Stimulated activated CD8-positive, alpha-beta memory T cell treated with anti-CD3 and anti-CD28 coated beads, Interleukin-12 subunit alpha, Interleukin-12 subunit beta, amount 100 ng/mL, for 4 hours (primary cell): ENCODE measurements at places on chromosomes 7 and 10.

DNA sequence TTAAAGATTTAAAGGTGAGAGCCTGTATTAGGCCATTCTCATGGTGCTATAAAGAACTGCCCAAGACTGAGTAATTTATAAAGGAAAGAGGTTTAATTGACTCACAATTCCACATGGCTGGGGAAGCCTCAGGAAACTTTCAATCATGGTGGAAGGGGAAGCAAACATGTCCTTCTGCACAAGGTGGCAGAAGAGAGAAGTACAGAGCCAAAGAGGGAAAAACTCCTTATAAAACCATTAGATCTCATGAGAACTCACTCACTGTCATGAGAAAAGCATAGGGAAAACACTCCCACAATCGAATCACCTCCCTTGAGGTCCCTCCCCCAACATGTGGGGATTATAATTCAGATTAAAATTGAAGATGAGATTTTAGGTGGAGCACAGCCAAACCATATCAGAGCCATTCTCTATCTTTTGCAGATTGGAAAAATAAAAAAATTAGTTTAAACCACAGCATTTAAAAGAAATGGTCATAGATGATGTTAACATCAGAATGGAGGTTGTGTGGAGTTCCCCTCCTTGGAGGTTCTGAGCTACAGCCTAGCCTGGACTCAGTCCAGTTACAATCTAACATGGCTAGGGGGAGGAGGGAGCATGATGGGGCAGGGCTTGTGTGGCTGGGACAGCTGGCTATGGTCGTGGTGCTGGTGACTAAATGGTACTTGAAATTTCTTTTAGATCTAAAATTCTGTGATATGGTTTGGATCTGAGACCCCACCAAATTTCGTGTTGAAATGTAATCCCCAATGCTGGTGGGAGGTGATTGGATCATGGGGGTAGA lies 33.1 kb downstream of the GSTO2 start:
- DNase-seq: no peak

DNA sequence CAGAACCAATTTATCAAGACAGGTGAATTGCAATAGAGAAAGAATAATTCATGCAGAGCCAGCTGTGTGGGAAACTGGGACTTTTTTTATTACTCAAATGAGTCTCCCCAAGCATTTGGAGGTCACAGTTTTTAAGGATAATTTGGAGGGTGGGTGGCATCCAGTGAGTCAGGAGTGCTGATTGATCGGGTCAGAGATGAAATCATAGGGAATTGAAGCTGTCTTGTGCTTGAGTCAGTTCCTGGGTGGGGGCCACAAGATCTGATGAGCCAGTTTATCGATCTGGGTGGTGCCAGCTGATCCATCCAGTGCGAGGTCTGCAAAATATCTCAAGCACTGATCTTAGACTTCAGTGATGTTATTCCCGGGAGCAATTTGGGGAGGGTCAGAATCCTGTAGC lies 9.9 kb upstream of the MYO1G start:
- DNase-seq: no peak

DNA sequence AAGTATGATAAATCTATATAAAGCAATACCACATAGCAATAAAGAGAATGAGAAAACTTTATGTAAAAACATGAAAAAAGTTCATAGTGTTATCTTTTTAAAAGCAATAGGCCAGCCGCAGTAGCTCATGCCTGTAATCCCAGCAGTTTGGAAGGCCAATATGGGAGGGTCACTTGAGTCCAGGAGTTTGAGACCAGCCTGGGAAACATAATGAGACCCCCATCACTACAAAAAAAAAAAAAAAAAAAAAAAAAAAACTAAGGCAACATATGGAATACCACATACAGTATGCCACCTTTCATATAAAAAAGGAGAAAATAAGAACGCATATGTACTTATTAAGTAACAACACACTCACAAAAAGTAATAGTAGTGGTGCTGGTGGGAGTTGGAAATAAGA lies 52.8 kb downstream of the MICU1 start:
- no peak for DNase-seq

- no peak for DNase-seq
These were observed 59.2 kb upstream of the OIT3 start for GRCh38 chr10:72834183-72834825.

DNA sequence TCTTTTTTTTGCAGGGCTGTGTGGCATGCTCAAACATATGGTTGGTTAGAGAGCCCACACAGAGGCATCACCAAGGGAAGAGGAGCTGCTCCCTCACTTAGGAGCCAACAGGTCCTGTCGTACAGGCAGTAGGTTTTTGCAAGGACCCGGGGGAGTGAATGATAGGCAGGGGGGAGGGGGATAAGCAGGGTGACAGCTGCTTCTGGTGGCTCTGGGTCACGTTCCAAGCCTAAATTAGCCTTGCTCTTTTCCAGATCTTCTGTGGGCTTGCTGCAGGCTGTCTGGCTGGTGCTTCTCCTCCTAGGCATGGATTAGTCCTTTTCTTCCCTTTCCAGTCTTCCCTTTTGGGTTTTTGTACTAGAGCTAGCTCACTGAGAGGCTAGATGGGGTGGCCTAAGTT lies 117.7 kb upstream of the PODXL start:
- no peak for DNase-seq

DNA sequence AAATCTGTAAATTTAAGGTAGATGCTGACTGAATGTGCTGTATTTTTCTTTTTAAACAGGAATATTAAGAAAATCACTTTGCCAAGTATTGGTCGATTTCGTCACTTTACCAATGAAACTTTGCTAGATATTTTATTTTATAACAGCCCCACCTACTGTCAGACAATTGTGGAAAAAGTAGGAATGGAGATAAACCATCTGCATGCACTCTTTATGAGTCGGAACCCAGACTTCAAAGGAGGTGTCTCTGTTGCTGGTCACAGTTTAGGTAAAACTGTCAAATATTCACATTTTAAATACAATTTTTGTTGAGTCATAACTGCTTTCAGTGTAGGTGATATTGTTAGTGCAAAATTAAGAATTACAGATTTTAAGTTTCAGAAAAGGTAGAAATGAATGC lies 25.2 kb downstream of the SEC23IP start:
- DNase-seq: no peak

- no peak for DNase-seq
These were observed 35.8 kb downstream of the RBM17 start for GRCh38 chr10:6124666-6125065.

GRCh38 chr7:84177758-84178412 lies 16.7 kb downstream of the SEMA3A start:
- DNase-seq: no peak

- peak; percentile 22 for DNase-seq
These were observed 552 bp downstream of the IL15RA start for GRCh38 chr10:5976512-5977470.

- DNase-seq: no peak
These were observed 87.8 kb downstream of the HDAC9 start for GRCh38 chr7:18583305-18583704.

GRCh38 chr10:117249493-117250093 lies 8.7 kb downstream of the SLC18A2 start:
- no peak for DNase-seq

GRCh38 chr10:5949009-5949759 lies 28.2 kb downstream of the IL15RA start:
- no peak for DNase-seq

GRCh38 chr7:12722636-12723605 lies 35.5 kb downstream of the ARL4A start:
- DNase-seq: no peak

DNA sequence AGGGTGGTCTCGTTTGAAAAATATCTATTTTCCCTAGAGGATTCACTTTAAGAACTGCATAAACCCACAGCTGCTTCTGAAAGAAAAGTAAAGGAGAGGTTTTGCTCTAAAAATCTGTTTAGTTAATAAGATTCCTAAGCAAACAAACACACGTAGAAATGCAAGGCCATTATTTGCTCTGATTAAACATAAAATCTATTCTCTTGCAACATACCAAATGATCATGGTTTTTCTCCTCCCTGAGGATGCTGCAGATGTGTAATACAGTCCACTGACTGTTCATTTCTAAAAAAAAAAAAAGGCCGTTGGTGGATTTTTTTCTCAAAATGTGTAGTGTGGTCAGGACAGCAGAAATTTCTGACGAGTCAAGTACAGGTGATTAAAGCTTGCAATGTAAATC lies 98.6 kb downstream of the BUB3 start:
- DNase-seq: no peak

DNA sequence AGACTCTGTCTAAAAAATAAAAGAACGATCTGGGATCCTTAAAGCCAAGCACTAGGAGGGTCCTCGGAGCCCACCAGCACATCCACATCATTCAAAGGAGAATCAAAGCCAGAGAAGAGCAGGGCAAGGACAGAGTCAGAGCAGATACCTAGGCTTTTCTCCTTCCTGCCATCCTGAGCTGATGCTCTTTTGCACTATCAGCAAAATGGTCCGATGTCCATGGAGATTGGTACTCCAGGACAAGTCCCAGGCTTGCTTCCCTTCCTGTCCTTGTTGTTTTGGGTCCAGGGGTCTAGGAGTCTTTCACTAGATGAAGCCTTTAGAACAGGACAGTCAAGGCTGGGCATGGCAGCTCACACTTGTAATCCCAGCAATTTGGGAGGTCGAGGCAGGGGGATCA lies 58.0 kb upstream of the ELN start:
- DNase-seq: no peak

GRCh38 chr10:118595598-118596425 lies at the start of gene PRLHR:
PRLHR (minus strand) TSS chr10:118595648; CDS start chr10:118595244, 404 bp downstream.
- DNase-seq: no peak

- no peak for DNase-seq
These were observed 943.6 kb upstream of the MBL2 start for GRCh38 chr10:53716156-53716555.

- DNase-seq: no peak
These were observed 126.6 kb downstream of the LRRC4 start for GRCh38 chr7:127904670-127904985.

- DNase-seq: no peak
These were observed 51.6 kb upstream of the ZNF32 start for GRCh38 chr10:43700306-43700705.

- DNase-seq: no peak
These were observed 249.4 kb downstream of the CACNA2D1 start for GRCh38 chr7:82194016-82194643.

DNA sequence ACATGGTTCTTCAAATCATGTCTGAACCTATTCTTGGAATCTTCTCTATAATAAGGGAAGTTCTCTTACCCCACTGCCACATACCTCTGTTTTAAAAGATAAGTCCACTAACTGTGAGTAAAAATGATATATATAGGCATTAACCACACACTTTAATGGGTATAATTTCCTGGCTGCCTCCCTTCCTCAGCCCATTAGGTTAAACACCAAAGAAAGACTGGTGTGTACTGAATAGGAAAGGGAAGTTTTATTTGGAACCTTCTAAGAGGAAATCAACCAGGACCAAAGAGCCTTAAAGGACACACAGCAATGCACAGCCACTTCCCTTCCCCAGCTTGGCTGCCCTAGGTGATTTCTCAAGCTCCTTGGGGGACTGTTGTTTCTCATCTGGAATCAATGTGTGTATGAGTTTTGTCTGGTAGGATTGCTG lies 5.0 kb upstream of the WBP1L start:
- DNase-seq: no peak

DNA sequence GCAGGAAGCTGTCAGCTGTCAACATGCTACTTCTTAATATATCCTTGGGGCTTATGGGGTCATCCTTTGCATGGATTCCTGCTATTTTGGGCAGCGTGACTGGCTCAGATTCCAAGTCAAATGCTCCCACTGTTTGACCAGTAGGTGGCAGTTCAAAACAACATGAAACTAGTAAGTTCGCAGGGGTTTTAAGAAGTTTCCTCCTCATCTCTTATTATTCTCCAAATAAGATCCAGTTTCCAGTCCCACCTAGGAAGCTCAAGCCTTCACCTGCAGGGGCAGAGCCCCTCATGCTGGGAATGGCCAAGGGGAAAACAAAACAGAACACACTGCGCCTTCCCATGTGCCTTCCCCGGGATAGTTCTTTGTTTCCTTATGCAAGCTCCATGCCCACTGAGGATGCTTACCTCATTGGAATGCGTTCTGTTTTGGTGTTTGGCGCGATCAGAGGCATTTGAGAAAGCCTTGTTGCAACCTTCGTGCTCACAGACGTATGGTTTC lies 259.8 kb downstream of the GLI3 start:
- DNase-seq: no peak

- no peak for DNase-seq
These were observed 86.6 kb upstream of the ZNF92 start for GRCh38 chr7:65287023-65287422.

- DNase-seq: no peak
These were observed 51.1 kb downstream of the SVIL start for GRCh38 chr10:29583674-29584073.

GRCh38 chr7:151954866-151955820 lies 1.1 kb upstream of the GALNTL5 start:
- no peak for DNase-seq

DNA sequence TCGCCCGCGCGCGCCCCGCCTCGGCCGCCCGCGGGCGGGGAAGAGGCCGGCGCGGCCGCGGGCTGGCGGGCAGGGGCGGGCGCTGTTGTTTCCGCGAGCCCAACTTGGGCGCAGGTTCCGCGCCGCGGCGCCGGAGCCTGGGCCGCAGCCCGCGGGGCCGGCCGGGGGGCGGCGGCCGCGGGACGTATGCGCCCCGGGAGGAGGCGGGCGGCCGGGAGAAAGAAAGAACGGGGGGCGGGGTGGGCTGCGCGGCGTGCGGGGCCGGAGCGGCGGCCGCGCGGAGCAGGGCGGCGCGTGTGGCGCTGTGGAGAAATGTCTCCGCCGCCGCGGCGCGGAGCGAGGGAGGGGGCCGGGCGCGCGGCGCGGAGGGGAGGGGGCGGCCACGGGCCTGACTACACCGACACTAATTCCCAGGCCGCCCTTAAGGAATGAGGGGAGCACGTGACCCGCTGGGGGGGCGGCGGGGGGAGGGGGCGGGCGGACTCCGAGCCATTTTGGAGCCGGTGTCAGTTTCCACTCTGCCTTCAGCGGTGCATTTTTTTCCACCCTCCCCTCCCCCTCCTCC lies at the start of gene BMI1:
Gene BMI1, plus strand, starts transcription at position 509 of the 565 bp plus-strand sequence. CDS start 5,351 bp downstream, outside the sequence.
- peak; percentile 58 for DNase-seq

DNA sequence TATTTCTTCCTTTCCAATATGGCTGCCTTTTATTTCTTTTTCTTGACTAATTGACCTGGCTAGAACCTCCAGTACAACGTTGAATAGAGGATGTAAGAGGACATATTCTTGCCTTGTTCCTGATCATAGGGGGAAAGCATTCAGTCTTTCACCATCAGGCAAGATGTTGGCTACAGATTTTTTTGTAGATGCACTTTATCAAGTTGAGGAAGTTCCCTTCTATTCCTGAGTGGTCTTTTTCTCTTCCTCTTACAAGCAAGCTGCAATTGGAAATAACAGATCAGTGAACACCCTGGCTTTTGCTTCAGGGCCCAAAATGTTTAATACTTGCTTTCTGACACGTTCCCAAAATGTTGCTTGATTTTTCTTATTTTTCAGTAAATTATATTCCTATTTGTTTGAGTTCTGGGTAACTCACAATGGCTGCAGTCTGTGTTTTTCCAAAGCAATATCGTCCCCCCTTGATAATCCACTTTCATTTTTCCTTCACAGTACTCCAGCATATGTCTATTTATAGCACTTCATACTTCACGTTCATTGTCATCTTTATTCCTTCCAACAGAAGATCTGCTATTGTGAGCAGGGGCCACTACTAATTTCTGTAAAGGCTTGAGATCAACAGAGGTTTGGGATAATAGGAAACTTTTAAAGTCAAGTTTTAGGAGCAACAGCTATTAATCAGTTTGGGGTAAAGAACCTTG lies 11.7 kb downstream of the CPEB3 start:
- no peak for DNase-seq
